PC-9 (cell line): ENCODE measurements at places on chromosomes 16 and 17. TPM values are rescaled to one million over a fixed set of nuclear protein-coding genes. Genes with fewer than 3 reads are reported as not detected.
A peak's percentile ranks its signal among the peaks of the same experiment; 100 is the strongest.

- no peaks in the 10 kb centered on the region for H3K4me1 ChIP-seq
- H3K27me3 ChIP-seq = no peaks in the 10 kb centered on the region
- no peak overlapping the region for H3K4me3 ChIP-seq
- no peak for DNase-seq
- no peaks in the 10 kb centered on the region for H3K36me3 ChIP-seq
Measured at GRCh38 chr16:35560637-35560984, 2101.2 kb downstream of the TP53TG3F start.

DNA sequence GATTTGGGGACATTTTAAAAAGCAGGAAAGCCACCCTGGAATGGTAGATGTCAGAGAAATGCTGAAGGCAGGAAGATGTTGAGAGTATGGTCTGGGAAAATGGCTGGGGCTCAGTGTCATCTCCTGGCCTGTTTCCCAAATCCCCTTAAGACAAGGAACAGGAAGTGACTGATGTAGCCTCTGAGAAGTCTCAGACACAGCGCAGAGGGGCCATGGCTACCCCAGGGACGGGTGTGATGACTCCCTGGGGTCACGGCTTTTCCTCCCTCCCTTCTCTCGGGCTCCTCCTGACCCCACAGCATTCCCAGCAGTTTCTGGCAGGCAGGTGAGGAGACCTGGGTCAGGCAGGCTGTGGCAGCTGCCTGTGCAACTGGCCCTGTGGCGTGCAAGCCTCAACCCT lies 45.4 kb downstream of the RAP1GAP2 start:
- 0 out of 2 replicates have a peak, but pooled peaks cover 9% of the 10 kb centered on the region for H3K4me1 ChIP-seq
- no peak overlapping the region for H3K4me3 ChIP-seq
- H3K27me3 ChIP-seq = no peaks in the 10 kb centered on the region
- H3K27ac ChIP-seq = no peak overlapping the region
- H3K36me3 ChIP-seq = no peaks in the 10 kb centered on the region

GRCh38 chr16:13931845-13932244 lies 11.9 kb downstream of the ERCC4 start:
- H3K27ac ChIP-seq = no peak overlapping the region
- no peak for DNase-seq
- no peak overlapping the region for H3K4me3 ChIP-seq
- peaks cover 46% of the 10 kb centered on the region for H3K36me3 ChIP-seq
- H3K27me3 ChIP-seq = no peaks in the 10 kb centered on the region
- peaks cover 7% of the 10 kb centered on the region for H3K4me1 ChIP-seq

Gene ACE
- 0.76 and 1.4 TPM in 2 replicates for total RNA-seq

Gene GJC1
- total RNA-seq = 42.6 and 50.0 TPM in 2 replicates

GRCh38 chr17:81710514-81711308 lies 1.4 kb upstream of the SLC25A10 start:
- H3K4me3 ChIP-seq = peak overlapping the region; percentile 46; the same call in 1 of the 2 replicates
- no peaks in the 10 kb centered on the region for H3K36me3 ChIP-seq
- H3K27me3 ChIP-seq = no peaks in the 10 kb centered on the region
- DNase-seq = no peak
- H3K27ac ChIP-seq = peak overlapping the region; percentile 50

Gene CPHXL
- total RNA-seq = not detected in 2 replicates

Gene RTN4RL1
- total RNA-seq = 0.13 and 0.35 TPM in 2 replicates

- 0 out of 2 replicates have a peak overlapping the region, but pooled peaks have one; percentile 23 for H3K27ac ChIP-seq
- no peak overlapping the region for H3K4me3 ChIP-seq
- H3K36me3 ChIP-seq = no peaks in the 10 kb centered on the region
- peak; percentile 37 for DNase-seq
- no peaks in the 10 kb centered on the region for H3K27me3 ChIP-seq
Measured at GRCh38 chr16:1543085-1543896, 9.8 kb downstream of the TMEM204 start.

GRCh38 chr17:9465210-9465921 lies 110.3 kb downstream of the STX8 start:
- no peaks in the 10 kb centered on the region for H3K4me1 ChIP-seq
- no peak for DNase-seq
- H3K36me3 ChIP-seq = no peaks in the 10 kb centered on the region
- no peak overlapping the region for H3K27ac ChIP-seq

DNA sequence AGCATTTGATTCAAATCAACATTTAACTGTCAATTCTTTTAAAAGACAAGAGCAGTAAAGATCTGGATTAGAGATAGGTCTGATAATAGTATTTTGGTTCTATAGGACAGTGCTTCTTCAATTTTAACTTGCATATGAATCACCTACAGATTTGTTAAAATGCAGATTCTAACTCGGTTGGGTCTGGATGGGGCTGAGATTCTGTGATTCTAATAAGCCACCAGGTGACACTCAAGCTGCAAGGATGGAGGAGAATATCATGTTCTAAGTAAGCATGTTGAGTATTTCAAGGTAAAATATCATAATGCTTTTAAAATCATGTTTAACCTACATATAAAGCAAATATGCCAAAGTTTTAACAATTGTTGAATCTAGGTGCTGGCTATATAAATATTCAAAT lies 15.8 kb downstream of the TSPOAP1 start:
- no peaks in the 10 kb centered on the region for H3K36me3 ChIP-seq
- H3K4me1 ChIP-seq = no peaks in the 10 kb centered on the region
- H3K4me3 ChIP-seq = no peak overlapping the region
- peaks cover 85% of the 10 kb centered on the region for H3K27me3 ChIP-seq

GRCh38 chr17:79083191-79083971 lies 8.8 kb downstream of the ENGASE start:
- no peak for DNase-seq
- no peaks in the 10 kb centered on the region for H3K4me1 ChIP-seq
- no peak overlapping the region for H3K4me3 ChIP-seq
- no peak overlapping the region for H3K27ac ChIP-seq
- H3K27me3 ChIP-seq = no peaks in the 10 kb centered on the region
- H3K36me3 ChIP-seq = no peaks in the 10 kb centered on the region
